HT1080 (cell line): ENCODE measurements at places on chromosomes 2 and 18. TPM values are rescaled to one million over a fixed set of nuclear protein-coding genes. Genes with fewer than 3 reads are reported as not detected.

Gene GBX2
- 1.9 and 3.7 TPM in 2 replicates for total RNA-seq

Gene ACMSD
- not detected in 2 replicates for total RNA-seq

Gene SMIM21
- total RNA-seq = not detected in 2 replicates

Gene BOLL
- total RNA-seq = not detected in 2 replicates

Gene CCNYL1
- 5.0 and 9.9 TPM in 2 replicates for total RNA-seq

Gene CNTNAP5
- total RNA-seq = 0.10 and 0.11 TPM in 2 replicates

Gene LBX2
- 0.84 and 4.0 TPM in 2 replicates for total RNA-seq

Gene TGIF1
- 54.9 and 61.9 TPM in 2 replicates for total RNA-seq

Gene KRTCAP3
- 0.34 and 0.50 TPM in 2 replicates for total RNA-seq

Gene SPP2
- 0.23 TPM in 1 of 2 replicates, not detected in the other for total RNA-seq

Gene CMPK2
- 2.7 and 6.0 TPM in 2 replicates for total RNA-seq

Gene ZSWIM2
- total RNA-seq = not detected in 2 replicates

Gene MBP
- 0.24 TPM in 1 of 2 replicates, not detected in the other for total RNA-seq

Gene TIMM21
- total RNA-seq = 98.5 and 111 TPM in 2 replicates

Gene ROCK2
- 19.5 and 20.6 TPM in 2 replicates for total RNA-seq

Gene GAREM1
- 1.0 and 2.8 TPM in 2 replicates for total RNA-seq

Gene IL18RAP
- total RNA-seq = not detected in 2 replicates

Gene ATG9A
- total RNA-seq = 37.1 and 47.1 TPM in 2 replicates

Gene ASIC4
- total RNA-seq = not detected in 2 replicates

Gene GCG
- 0.16 TPM in 1 of 2 replicates, not detected in the other for total RNA-seq

Gene PFN4
- total RNA-seq = 0.42 TPM in 1 of 2 replicates, not detected in the other

Gene SERPINB2
- 0.27 and 1.8 TPM in 2 replicates for total RNA-seq

Gene IL1RL2
- not detected in 2 replicates for total RNA-seq

Gene UGT1A8
- total RNA-seq = not detected in 2 replicates

Gene ATOH8
- total RNA-seq = 2.1 and 3.8 TPM in 2 replicates

Gene IL1F10
- total RNA-seq = not detected in 2 replicates

Gene PROM2
- not detected in 2 replicates for total RNA-seq

Gene WDR12
- 103 and 109 TPM in 2 replicates for total RNA-seq

Gene PDE1A
- total RNA-seq = 0.07 TPM in 1 of 2 replicates, not detected in the other

Gene TUBA3D
- total RNA-seq = 2.9 and 3.0 TPM in 2 replicates

Gene XDH
- 3.1 and 3.7 TPM in 2 replicates for total RNA-seq
